EL (cell line): ENCODE measurements at places on chromosomes 6 and 20.

DNA sequence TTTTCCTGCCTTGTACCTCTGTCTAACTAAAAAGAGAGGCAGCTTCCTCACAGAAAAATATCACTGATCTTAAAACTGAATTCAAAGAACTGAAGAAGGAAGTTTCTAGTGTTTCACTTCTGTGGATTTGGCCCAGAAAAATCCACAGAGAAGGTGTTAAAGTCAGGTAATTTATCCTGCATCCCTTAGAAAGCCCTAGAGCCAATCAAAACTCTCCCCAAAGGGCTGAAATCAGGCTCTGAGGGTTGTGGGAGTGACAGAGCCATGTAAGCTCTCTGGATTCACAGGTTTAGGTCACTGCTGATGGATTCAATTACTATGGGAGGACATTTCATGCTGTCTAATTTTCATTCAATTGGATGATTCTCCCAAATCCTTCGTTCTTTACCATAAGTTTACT, 152.3 kb downstream of the OR2B2 start:
- no peak for DNase-seq

- DNase-seq, result no peak
Observed at GRCh38 chr20:9736373-9736772, 102.5 kb downstream of the PAK5 start.

DNA sequence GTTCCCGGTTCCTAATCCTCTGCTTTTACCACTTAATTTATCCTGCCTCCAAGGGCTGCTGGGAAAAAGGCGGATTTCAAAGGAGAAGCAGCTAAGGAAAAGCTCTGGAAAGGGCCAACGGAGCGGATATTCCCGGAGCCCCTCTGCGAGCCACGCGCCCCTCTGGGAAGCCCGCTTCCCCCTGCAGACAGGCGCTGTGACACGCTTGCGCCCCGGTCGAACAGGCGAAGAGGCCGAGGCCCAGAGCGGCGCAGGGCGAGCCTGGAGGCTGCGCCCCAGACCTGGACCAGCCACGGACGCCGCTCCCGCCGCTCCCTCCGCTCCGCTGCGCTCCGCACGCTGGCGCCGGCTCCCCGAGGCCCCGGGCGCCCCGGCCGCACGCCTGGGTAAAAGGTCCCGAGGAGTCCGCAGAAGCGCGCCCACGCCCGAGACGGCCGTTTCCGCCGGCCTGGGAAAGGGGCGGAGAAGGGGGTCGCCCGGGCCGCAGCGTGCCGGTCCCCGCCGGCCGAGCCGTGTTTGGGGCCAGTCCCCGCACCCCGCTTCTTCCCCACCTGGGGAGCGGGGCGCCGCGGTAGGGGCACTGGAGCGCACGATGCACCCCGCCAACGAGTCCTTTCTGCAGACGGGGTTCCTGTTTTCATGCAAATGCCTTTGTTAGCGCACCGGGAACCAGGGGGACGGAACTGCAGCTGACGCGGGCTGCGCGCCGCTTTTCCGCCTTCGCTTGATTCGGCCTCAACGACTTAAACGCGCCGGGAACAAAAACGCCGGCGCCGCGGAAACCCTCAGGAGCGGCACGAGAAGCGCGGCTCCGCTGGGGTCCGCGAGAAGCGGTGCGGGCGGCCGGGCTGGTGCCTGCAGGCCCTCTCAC, 91.9 kb upstream of the SIRPA start:
- DNase-seq, result peak; percentile 58

- no peak for DNase-seq
Observed at GRCh38 chr6:116255246-116255800, 1.4 kb upstream of the TSPYL4 start.

DNA sequence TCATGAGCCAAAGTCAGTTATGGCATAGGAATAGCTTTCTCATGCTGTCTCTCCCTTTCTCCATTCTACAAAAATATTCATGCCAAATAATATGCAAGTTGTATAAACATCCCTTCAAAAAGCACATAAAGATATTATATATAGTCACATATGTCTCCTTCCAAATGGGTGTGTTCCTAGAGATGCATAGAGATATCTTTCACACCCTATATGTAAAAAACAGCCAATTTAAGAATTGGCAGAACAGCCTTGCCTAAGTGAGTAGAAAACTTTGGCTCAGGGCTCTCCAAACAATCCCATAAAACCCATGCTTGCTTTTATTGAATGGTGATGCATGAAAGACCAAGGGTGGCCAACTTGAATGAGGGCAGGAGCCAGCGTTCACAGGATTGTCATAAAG, 274.7 kb upstream of the SUPT3H start:
- no peak for DNase-seq
